Right atrium auricular region (tissue), 2 donors: ENCODE measurements at places on chromosomes 12 and 14. TPM values are rescaled to one million over a fixed set of nuclear protein-coding genes. Genes with fewer than 3 reads are reported as not detected.

Gene FAM186B
- total RNA-seq, result 0.28 TPM

Gene SERPINA1
- 8.8 TPM for total RNA-seq

Gene TOMM20L
- not detected for total RNA-seq

Gene CBX5
- total RNA-seq, result 33.9 TPM

Gene FOXN4
- not detected for total RNA-seq

Gene PROX2
- total RNA-seq, result not detected

Gene GPR162
- total RNA-seq, result 0.44 TPM

GRCh38 chr14:99271221-99271941 lies 616 bp downstream of the BCL11B start:
- no peak for DNase-seq
- H3K27ac ChIP-seq, result no peak overlapping the region
- H3K4me1 ChIP-seq, result no peaks in the 10 kb centered on the region
- peak overlapping the region; percentile 39 for H3K4me3 ChIP-seq

GRCh38 chr12:129071362-129071761 lies 218.1 kb downstream of the GLT1D1 start:
- H3K36me3 ChIP-seq, result no peaks in the 10 kb centered on the region
- no peaks in the 10 kb centered on the region for H3K4me1 ChIP-seq
- no peak for DNase-seq
- no peaks in the 10 kb centered on the region for H3K27me3 ChIP-seq
- no peak overlapping the region for H3K27ac ChIP-seq

DNA sequence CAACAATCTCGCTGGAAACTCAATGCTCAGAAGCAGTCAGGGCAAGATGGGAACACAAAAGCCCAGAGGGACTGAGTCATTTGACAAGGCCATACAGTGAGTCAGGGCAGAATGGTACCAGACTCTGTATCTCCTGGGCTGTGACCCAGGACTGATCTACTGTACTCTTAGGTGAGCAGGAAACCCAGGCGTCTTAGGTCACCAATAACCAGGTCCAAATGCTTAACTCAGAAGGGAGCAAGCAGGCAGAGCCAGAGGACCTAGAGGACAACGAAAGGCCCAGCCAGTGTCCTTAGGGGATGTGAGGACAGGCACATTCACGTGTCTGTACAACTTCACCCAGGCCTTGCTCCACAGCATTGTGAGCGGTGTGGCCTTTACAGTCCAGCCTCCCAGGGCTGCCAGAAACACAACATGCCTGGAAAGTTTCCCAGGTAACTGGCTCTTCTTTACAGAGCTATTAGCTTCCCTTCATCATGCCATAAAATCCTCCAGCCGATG lies 69.9 kb downstream of the ARL6IP4 start:
- H3K27ac ChIP-seq, result peak overlapping the region; percentile 71
- no peaks in the 10 kb centered on the region for H3K36me3 ChIP-seq
- no peak overlapping the region for H3K4me3 ChIP-seq
- H3K27me3 ChIP-seq, result no peaks in the 10 kb centered on the region

GRCh38 chr12:126944684-126945083 lies 1322.3 kb upstream of the TMEM132C start:
- no peaks in the 10 kb centered on the region for H3K4me1 ChIP-seq
- H3K4me3 ChIP-seq, result no peak overlapping the region
- H3K27ac ChIP-seq, result no peak overlapping the region

DNA sequence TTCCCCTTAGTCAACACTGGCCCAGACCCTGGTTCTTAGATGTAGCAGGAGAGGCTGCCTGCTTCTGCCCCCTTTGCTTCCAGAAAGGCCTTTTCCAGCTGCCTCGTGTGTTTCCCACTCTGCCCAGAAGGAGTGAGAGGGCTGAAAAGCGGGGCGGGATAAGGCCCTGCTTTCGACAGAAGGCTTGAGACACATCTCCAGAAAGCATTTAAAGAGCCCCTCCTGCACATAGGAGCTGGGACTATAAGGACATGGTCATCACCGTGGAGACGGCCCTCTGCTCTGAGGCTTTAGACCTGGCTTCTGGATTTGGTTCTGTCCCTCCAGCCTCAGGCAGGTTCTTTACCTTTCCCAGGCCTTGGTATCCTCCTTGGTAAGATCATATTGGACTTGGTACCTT lies 11.9 kb downstream of the CALM1 start:
- no peak for DNase-seq
- H3K27me3 ChIP-seq, result no peaks in the 10 kb centered on the region
- H3K27ac ChIP-seq, result peak overlapping the region; percentile 75
- peaks cover 27% of the 10 kb centered on the region for H3K36me3 ChIP-seq

DNA sequence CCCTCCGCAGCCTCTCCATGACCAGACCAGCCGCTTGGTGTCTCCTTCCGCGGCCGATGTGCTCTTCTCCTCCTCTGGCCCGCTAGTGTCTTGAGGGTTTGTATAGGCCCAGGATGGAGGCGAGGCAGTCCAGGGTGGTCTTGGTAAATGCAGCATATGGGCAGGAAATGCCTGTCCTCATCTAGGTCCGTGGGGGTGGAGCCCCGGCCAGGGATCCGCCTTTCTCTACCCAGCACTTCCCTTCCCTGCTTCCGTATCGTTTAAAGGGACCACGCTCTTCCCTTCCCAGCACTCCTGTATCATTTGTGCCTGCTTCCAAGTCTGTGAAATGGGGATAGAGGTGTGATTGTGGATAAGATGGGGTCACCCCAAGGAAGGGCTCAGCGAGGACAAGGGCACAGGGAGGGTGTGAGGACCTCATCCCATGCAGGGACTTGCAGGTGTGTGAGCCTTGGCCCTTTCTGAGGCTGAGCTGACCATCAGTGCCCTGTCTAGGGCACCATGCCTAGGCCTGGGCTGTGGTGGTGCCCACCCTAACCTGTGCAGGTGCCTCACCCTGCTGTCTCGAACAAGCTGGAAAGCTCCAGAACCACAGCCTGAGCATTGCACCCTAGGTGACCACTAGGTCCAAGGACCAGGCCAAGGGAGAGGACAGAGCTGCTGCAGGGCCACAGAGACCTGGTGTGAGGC lies 326.8 kb upstream of the RTL1 start:
- no peak for DNase-seq
- H3K4me1 ChIP-seq, result no peaks in the 10 kb centered on the region
- no peak overlapping the region for H3K4me3 ChIP-seq
- H3K27me3 ChIP-seq, result no peaks in the 10 kb centered on the region
- H3K27ac ChIP-seq, result no peak overlapping the region

DNA sequence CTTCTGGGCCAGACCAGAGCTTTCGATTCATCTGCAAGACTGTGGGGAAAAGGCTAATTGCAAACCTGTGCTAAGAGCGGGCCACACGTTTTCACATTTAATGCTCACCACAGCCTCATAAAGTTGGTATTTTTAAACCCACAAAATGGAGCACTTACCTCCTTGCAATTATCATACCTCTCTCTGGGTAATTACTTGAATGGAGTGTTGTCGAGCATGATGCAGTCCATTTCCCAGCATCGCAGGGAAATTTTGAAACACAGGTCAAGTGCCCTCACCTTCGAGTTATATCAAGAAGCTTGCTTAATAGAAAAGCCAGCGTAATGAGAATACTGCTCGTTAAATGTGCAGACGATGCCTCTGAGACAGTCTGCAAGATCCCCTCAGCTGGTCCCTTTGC lies 8.8 kb upstream of the IFI27L2 start:
- no peak overlapping the region for H3K4me3 ChIP-seq
- H3K27me3 ChIP-seq, result no peaks in the 10 kb centered on the region
- H3K27ac ChIP-seq, result no peak overlapping the region
- no peak for DNase-seq
- no peaks in the 10 kb centered on the region for H3K36me3 ChIP-seq
- H3K4me1 ChIP-seq, result no peaks in the 10 kb centered on the region

- peaks cover 17% of the 10 kb centered on the region for H3K4me1 ChIP-seq
- H3K27me3 ChIP-seq, result no peaks in the 10 kb centered on the region
- no peak overlapping the region for H3K27ac ChIP-seq
These were observed 4.7 kb downstream of the TTC8 start for GRCh38 chr14:88829188-88829587.

- no peaks in the 10 kb centered on the region for H3K36me3 ChIP-seq
- no peaks in the 10 kb centered on the region for H3K27me3 ChIP-seq
- H3K4me1 ChIP-seq, result no peaks in the 10 kb centered on the region
- peak overlapping the region; percentile 45 for H3K4me3 ChIP-seq
- no peak for DNase-seq
These were observed 32.0 kb downstream of the MYL2 start for GRCh38 chr12:110888256-110888991.

DNA sequence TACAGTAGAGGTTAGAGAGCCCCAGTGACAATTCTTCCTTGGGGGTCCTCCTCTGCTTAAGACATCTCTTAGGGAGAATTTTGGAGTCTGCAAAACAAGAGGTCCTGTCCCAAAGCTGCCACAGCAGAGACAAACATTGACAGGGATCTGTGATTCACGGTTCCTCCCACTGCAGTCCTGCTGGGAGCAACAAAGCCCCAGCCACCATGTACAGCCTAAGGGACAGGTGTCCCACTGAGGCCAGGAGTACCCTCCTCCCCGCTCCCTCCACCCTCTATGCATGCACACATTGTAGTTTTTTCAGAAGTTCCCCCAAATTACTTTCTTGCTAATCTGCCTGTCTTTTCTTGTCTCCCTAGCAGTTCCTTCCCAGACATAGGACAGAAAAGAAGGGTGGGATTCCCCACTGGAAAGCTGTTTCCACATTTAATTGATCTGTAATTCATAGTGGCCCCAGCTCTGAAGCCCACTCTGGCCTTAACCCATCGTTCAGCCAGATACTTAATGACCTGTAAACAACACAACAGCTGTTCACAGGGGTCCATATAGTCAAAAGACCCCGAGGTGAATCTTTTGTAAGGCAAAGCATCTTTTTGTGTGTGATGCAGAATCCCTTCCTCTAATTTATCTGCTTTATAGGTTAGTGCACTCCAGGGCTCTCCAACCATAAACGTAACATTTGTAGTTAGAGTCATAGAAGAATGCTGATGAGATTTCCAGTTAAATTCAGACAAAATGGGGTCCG lies 13.9 kb upstream of the PRICKLE1 start:
- H3K4me3 ChIP-seq, result no peak overlapping the region
- no peak for DNase-seq
- H3K4me1 ChIP-seq, result no peaks in the 10 kb centered on the region
- H3K36me3 ChIP-seq, result no peaks in the 10 kb centered on the region
- no peak overlapping the region for H3K27ac ChIP-seq

GRCh38 chr14:32252030-32252670 lies 49.1 kb upstream of the RNU6-8 start:
- peaks cover 19% of the 10 kb centered on the region for H3K4me1 ChIP-seq
- H3K36me3 ChIP-seq, result no peaks in the 10 kb centered on the region
- peak overlapping the region; percentile 15 for H3K27ac ChIP-seq
- peak; percentile 68 for DNase-seq
- no peak overlapping the region for H3K4me3 ChIP-seq
- no peaks in the 10 kb centered on the region for H3K27me3 ChIP-seq

GRCh38 chr14:60455875-60456274 lies 30.0 kb downstream of the C14orf39 start:
- no peak overlapping the region for H3K4me3 ChIP-seq
- H3K27ac ChIP-seq, result no peak overlapping the region
- no peaks in the 10 kb centered on the region for H3K27me3 ChIP-seq
- no peaks in the 10 kb centered on the region for H3K4me1 ChIP-seq
- no peak for DNase-seq
- no peaks in the 10 kb centered on the region for H3K36me3 ChIP-seq

DNA sequence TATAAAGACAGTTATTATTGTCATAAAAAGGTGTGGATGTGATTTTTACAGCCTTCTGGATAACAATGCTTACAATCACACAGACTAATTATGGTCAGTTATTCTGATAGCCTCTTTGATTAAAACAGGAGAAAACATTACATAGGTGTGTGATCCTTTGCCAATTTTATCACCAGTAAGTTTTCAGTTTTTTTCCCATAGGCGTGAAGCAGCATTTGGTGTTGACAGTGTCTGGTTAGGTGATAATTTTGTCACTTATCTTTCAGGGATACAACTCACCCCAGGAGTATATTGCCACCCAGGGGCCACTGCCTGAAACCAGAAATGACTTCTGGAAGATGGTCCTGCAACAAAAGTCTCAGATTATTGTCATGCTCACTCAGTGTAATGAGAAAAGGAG lies 208.8 kb downstream of the EPS8 start:
- H3K4me1 ChIP-seq, result no peaks in the 10 kb centered on the region
- no peak for DNase-seq
- H3K27ac ChIP-seq, result no peak overlapping the region
- no peaks in the 10 kb centered on the region for H3K27me3 ChIP-seq
- no peaks in the 10 kb centered on the region for H3K36me3 ChIP-seq

DNA sequence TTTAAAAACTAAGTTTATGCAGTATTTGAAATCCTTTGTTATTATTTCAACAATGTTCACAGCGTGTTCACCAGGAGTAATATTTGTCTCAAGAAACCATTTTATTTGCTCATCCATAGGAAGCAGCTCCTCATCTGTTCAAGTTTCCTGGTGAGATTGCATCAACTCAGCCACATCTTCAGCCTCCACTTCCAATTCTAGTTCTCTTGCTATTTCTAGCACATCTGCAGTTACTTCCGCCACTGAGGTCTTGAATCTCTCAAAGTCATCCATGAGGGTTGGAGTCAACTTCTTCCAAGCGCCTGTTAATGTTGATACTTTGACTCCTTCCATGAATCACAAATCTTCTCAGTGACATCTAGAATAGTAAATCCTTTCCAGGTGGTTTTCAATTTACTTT lies 18.0 kb downstream of the CLEC9A start:
- H3K36me3 ChIP-seq, result no peaks in the 10 kb centered on the region
- H3K4me1 ChIP-seq, result no peaks in the 10 kb centered on the region
- H3K27ac ChIP-seq, result no peak overlapping the region
- no peak for DNase-seq
- H3K4me3 ChIP-seq, result no peak overlapping the region

DNA sequence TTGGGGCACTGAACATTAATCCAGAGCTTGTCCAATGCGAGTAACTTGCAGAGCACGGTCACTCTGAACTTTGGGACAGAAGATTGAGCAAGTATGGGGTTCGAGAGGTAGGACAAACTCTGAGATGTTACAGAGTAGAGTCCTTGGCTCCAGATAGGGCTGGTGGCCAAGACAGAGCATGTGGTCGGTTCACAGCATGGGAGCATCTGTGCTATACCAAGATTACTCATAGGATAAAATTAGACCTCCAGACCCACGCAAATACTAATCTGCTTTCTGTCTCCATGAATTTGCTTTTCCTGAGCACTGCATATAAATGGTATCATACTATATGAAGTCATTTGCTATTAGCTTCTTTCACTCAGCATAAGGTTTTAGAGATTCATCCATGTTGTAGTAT lies 93.4 kb upstream of the TBX5 start:
- no peak overlapping the region for H3K27ac ChIP-seq
- no peaks in the 10 kb centered on the region for H3K4me1 ChIP-seq
- H3K27me3 ChIP-seq, result no peaks in the 10 kb centered on the region
- H3K4me3 ChIP-seq, result no peak overlapping the region
- no peaks in the 10 kb centered on the region for H3K36me3 ChIP-seq

GRCh38 chr12:13090054-13090453 lies 13.4 kb downstream of the GSG1 start:
- H3K4me1 ChIP-seq, result peaks cover 4% of the 10 kb centered on the region
- no peak overlapping the region for H3K4me3 ChIP-seq
- H3K36me3 ChIP-seq, result no peaks in the 10 kb centered on the region
- H3K27ac ChIP-seq, result no peak overlapping the region
- no peak for DNase-seq
